ENCODE measurements at places on chromosomes 5 and 9.

DNA sequence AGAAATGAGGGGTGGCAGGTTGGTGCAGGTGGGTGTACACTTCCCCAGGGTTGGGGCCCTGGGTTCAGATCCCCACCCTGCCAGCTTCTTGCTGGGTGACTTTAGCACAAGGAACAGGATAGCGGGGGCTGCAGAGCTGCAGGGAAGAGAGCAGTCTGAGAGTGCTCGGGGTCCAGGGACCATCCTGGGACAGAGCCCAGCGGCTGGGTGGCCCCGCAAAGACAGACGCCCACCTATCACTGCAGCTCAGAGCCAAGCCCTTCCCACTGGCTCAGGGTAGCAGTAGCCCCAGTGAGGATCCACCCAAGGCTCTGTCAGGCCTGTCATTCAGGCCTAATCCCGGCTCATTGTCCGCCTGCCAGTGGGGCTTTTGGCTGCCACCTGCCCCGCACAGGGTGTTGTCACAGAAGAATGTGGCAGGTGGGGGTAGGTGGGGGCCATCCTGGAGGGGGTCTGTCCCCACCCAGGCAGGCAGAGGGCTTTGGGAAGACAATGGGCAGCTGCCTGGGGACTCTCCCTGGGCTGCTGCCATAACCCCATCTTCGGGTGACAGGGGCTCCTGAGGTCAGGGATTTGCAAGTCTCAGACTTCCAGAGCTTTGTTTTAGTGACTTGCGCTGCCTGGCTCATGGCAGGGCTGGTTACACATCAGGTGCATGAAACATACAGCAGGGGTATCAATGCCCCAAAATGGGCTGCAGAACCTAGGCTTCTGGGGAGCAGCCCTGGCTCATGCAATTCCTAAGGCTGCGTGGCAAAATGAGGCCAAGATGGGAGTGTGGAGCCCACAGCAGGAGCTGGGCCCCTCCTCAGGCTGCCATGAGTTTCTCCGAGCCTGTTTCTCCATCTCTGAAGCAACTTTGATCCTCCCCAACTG lies 52.1 kb downstream of the BARX1 start:
- no peak for DNase-seq

- DNase-seq, result peak; percentile 5
These were observed 18.8 kb downstream of the SMIM32 start for GRCh38 chr5:136174021-136174659.

- DNase-seq, result no peak
These were observed 133.8 kb upstream of the DAB2 start for GRCh38 chr5:39558541-39558940.

- no peak for DNase-seq
These were observed 2.3 kb upstream of the EFNA5 start for GRCh38 chr5:107673039-107673367.

DNA sequence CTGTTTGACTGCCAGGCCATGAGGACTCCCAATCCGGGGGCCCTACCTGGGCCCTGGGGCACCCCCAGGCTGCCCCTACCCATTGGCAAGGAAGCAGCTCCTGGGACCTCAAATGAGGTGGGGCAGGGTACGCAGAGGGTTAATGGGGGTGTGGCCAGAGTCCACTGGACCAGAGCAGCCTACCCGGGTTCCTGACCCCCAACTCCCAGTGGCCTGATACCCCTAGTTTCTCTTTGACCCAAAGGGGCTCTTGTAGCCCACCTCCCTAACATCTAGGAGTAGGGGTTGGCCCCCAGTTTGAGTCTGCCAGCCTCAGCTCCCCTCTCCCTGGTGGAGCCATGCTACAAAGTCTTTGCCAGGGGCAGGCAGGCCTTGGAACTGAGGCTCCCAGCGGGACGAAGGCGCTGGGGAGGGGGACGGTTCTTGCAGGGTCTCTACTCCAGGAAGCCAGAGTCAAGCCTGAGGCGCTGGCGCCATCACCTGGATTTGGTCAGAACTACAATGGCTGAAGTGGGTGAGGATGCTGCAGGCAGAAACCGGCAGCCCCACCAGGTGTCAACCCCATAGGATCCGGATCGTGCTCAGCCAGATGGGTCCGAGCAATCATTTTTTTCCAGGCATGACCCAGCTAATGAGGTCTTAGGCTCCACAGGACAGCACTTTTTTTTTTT lies 8.4 kb upstream of the CERCAM start:
- peak; percentile 54 for DNase-seq

DNA sequence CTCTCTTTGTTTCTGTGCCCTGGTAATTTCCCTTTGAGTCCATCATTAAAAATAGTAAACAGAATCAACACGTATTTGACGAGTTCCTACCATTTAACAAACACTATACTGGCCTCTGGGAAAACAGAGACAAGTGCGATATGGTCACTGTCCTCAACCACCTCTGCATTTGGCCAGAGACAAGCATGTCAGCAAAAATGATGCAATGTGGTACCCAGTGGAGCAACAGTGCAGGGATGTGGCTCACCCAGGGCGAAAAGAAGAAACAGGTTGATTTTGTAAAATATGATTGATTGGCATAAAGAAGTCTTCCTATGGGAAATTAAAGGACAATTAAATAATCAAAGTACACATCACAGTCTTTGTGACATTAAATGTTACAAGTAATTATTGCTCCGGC lies 99.1 kb downstream of the CFAP90 start:
- no peak for DNase-seq

DNA sequence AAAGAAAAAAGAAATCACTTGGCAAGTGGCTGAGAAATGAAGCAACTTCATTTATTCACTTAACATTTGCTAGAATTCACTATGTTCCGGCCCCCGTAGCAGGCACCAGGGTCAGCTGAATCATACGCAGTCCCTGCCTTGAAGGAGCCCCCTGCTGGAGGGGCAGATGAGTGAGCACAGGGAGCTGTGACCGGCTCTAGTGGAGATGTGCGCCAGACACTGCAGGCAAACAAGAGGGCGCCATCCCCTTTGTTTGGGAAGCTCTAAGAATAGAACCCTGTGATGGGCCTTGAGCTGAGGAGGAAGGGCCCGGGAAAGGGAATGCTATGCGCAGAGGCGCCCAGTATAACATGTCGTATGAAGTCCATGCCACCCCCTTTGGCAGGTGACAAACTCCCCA lies 20.2 kb upstream of the RPL26L1 start:
- peak; percentile 4 for DNase-seq

- DNase-seq, result no peak
These were observed 6.6 kb downstream of the OR13J1 start for GRCh38 chr9:35863583-35863982.

- peak; percentile 80 for DNase-seq
These were observed 13.8 kb upstream of the PUM3 start for GRCh38 chr9:2857564-2858198.

DNA sequence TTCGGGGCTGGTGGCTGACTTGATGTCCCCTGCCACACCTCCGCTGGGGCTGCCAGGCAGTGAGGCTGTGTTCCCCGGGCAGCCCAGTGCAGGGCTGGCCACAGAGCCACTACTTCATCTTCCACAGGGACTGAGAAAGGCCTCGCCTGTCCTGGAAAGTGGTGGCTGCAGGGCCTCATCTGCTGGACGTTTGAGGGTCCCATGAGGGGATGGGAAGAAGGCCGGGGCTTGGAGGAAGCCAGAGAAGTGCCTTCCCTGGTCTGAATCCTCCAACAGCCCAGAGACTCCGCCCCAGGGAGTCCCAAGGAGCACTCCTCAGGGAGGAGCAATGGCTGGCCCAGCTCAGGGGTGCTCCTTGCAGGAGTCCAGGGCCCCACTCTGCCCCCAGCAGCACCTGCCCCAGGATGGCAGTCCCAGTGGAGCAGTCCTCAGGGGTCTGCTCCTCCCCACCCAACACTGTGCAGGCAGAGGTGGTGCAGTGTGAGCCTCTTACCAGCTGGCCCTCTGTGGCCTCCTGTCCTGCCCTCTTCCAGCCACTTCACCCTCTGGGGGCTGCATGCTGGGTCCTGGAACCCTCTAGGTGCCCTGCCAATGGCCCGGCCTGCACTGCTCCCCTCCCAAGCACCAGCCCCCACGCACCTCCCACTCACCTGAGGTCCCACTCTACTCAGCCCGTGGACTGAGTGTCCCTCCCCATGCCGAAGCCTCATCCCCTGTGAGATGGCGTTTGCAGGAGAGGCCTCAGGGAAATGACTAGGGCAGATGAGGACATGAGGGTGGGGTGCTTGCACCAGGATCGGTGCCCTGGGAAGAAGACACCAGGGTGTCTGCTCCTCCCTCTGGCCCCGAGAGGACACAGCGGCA lies 47.3 kb upstream of the COL5A1 start:
- DNase-seq, result no peak

- peak; percentile 22 for DNase-seq
These were observed 99.5 kb upstream of the MSX2 start for GRCh38 chr5:174624733-174625522.

DNA sequence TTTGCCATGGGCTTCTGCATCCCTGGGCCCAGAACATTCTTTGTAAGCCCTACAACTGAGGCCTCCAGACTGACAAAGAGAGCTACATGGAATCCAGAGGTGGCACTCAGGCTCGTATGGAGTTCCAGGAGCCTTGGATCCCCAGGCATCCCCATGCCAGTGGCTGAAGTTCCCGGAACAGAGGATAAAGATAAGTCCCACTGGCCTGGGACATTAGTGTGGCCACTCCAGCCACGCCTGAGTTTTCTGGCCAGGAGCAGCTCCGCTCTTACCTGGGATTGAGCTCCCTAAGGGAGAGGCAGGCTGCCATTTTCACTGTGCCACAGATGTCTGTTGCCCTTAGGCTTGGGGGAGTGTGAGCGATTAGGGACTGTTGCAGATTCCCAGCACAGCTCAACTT lies 656.3 kb upstream of the FAM174A start:
- DNase-seq, result no peak

- no peak for DNase-seq
These were observed at the start of gene PCDHGA4 for GRCh38 chr5:141354900-141355469. Gene PCDHGA4, plus strand, starts transcription at chr5:141355021. Its CDS starts 87 bp downstream, at chr5:141355108.

- no peak for DNase-seq
These were observed 6.9 kb upstream of the WDR5 start for GRCh38 chr9:134128727-134129679.

DNA sequence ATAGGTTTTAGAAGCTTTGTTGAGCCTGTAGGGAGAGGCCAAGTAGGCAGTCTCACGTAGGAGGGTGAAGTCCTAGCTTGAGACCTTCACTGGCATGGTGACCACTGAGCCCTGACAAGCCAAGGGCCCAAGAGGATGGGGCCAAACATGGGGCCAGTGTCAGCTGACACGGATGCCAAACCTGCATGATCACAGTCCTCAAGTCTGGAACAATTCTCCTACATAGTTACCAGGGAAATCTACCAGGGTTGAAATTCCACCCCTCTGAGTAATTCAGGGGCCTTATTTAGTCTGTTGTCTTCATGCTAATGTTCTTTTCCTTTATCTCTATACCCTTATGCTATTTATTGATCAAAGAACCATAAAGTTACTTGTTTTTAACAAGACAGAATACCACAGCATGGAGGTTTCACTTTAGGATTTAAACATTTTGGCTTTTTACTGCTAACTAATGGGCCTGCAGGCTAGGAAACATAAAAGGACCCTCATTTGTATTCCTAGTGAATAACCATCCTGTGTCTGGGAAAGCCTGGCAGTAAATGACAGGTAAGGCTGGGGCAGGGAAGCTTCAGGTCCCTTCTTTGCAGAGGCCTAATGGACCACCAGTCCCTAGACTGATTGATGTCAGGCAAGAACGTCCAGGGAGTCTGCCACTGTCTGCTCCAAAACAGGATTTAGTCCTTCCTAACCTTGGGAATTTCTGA lies 140.8 kb downstream of the FGF1 start:
- DNase-seq, result no peak

DNA sequence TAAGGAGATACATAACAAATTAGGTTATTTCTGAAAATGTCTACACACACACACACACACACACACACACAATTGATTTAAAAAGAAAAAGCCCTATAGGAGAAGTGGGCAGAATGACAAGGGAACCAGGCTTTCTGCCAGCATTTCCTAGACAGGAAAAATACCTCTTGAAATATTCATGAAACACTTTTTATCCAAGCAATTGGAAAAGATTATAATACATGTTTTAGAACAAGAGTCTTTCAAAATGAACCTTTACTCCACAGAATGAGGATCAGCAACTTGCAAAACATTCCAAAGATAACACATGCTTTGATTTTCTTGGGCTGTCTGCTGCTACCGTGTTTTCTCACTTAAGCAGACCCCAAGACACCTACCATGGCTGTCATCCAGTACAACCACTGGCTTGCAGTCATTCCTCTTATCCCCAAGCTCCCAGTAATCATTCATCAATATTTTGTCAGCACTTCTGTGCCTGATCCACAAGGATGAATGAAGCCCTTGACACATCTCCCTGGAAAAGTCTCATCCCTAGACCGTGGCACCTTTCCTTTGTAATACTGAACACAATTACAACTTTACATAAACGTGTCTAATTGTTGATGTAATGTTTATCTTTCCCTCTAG lies 717.1 kb upstream of the ZNF608 start:
- no peak for DNase-seq

DNA sequence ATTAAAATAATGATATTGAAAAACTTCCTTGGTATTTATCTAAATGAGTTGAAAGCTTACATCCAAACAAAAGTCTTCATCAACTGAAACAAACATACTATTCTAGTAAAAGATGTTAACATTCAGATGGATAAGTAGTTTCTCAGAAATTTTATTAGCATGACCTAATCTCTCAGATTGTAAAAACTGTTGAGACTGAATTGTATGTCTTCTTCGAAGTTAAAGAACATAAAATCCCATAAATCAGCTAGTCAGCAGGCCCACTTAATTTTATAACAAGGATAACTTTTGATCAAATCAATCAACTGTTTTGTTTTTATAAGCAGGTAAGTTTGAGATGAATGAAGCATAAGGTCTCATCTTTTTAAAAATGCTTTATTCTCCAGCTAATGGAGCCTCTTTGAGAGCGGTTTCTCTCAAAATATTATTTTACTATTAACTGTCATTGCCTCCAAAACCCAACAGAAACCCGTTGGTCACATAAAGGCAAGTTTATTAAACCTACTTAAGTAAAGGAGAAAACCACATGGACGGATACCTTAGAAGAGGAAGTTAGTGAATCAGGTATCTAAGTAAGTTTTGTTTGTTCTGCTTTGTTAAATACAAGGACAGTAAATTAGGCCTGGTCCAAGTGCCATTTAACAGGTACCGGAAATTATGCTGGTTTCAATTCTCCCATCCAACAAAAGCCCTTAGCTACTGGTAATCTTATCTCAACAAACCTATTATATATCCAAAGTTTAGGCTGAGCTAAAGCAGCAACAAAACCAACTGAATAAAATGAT lies 457.0 kb downstream of the PDE4D start:
- DNase-seq, result no peak

DNA sequence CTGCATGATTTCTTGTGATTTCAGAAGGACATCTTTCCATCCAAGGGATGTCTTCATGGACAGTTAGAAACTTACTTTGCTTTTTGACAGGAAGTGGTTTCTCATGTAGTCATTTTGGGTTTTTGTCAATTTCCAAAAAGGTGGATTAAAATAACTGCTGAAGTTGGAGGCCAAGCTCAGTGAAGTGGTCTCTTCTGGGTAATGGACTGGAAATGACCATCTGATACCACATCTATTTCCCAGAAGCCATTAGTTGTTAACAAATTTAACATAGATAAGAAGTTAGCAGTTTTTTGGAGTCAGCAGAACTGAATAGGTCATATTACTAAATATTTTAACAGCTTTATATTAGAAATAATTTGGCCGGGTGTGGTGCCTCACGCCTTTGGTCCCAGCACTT lies 86.2 kb upstream of the MYO10 start:
- no peak for DNase-seq

All from NCI-H1417 (cell line).